ENCODE measurements at places on chromosomes 7 and 10. TPM values are rescaled to one million over a fixed set of nuclear protein-coding genes. Genes with fewer than 3 reads are reported as not detected.
A peak's percentile ranks its signal among the peaks of the same experiment; 100 is the strongest.

Gene COL26A1
- not detected for total RNA-seq

Gene MBL2
- total RNA-seq: not detected

Gene FBXL13
- total RNA-seq: 0.18 TPM

Gene TPK1
- total RNA-seq: 1.5 TPM

Gene TRIM73
- total RNA-seq: 0.39 TPM

Gene RADIL
- not detected for total RNA-seq

Gene GSDME
- total RNA-seq: 12.9 TPM

- DNase-seq: no peak
Measured at GRCh38 chr7:39673868-39674267, 50.5 kb downstream of the RALA start.

DNA sequence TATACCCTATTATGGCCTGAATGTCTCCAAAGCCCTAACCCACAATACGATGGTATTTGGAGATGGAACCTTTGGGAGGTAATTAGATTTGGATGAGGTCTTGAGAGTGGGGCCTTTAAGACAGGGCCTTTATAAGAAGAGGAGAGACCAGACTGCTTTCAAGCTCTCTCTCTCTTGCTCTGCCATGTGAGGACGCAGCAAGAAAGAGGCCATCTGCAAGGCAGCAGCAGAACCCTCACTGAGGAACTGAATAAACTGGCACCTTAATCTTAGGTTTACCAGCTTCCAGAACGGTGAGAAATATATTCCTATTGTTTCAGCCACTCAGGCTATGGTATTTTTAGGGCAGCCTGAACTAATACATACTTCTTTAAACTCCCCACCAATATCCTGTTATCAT lies 2.0 kb upstream of the GNAI1 start:
- no peak for DNase-seq

DNA sequence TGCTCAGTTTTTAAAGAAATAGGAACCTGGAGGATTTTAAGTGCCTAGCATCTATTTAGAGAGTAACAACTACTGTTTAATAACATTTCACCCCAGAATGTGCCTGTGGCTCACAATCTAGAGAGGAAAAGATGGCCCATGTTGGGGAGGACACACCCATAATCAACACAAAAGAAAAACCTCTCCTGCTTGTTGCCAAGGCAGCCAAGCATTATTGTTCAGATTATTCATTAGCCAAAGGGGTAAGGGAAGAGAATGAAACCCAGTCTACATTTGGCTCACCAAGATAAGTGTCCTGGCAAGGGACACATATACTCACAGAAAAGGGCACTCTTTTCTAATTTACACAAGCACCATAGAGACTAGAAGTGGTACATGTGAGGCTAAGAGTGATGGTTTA lies 17.7 kb upstream of the IFIT1B start:
- no peak for DNase-seq

DNA sequence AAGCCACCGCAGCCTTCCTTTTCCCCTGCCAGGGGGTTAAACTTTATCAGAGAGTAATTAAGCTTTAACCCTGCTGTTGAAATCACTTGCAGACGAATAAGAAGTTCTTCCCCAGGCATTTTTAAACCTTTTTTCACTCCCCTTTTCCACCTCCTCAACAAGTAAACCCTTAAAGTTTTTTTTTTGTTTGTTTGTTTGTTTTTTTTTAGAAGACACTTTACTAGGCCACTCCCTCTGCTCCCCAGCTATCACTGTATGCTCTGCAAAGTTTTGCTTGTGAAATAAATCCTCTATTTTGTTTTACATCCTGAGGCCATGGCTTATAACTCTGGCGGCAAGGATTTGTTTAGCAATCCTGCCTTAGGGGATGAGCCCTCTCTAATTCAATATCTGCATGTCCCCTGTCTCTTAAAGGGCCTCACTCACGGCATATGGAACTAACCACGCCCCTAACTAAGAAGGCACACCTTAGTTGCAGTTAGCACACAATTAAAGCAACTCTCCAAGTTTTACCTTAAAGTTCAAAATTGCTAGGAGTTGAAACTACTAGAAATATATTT lies 1354.7 kb upstream of the LRRTM3 start:
- DNase-seq: no peak

GRCh38 chr7:136179154-136179553 lies 202.0 kb upstream of the MTPN start:
- DNase-seq: no peak

GRCh38 chr10:15084502-15084922 lies 4.1 kb downstream of the ACBD7 start:
- DNase-seq: peak; percentile 92

- peak; percentile 46 for DNase-seq
Measured at GRCh38 chr10:117609095-117609795, 66.7 kb downstream of the EMX2 start.

DNA sequence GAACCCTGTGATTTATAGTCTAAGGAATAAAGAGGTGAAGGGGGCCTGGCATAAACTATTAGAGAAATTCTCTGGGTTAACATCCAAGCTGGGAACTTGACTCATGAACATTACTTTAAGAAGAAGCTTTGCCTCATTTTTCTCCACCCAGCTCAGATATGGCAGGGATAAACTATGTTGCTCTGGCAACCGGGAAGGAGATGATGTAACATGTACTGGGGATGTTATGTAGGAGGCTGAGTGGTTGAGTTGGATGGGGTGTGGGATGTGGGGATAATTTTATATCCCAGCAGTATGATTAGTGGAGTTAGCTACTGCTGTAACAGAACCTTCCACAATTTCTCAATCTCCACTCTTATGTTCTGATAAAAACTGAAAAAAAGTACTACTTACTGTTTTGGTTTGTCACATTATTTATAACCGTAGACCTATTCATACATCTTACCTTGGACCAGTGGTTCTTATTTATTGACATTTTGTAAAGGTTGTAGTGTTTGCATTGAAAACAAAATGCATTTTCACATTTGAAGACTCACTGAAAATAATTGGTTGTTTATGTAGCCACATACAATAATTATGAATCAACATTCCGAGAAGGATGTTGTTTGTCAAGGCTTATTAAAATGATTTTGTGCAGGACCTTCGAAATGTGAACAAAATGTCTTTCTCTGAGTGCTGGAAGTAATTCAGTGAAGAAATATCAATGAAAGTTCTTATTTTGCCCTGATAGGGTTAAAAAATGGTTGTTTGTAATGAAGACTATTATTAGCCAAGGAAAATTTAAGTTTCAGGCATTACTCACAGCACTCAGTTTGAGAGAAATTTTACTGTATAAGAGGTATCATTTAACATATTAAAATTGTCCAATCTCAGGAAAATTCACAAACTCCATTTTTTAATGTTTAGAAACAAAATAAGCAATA lies 1.3 kb downstream of the OR2F2 start:
- DNase-seq: no peak

DNA sequence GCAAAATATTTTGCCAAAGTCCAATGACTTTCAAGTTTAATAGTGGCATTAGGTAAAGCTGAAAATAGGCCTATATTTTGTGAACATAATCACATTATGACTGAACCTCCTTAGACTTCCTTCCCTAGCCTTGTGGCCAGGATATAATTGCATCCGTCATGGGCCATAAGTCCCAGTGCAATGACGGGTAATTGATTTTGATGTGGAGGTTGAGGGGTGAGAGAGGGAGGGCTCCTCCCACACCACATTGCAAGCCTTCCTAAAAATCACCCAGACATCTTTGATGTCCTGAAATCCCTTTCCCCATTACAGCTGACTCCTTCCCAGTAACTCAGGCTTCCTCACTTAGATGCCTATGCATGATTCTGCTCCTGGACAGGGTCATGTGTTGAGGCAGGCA lies 25.6 kb downstream of the TAS2R41 start:
- no peak for DNase-seq
